ENCODE measurements at places on chromosomes 11 and 22.

- DNase-seq, result no peak
These were observed 79.8 kb downstream of the GRIA4 start for GRCh38 chr11:105689631-105690030.

DNA sequence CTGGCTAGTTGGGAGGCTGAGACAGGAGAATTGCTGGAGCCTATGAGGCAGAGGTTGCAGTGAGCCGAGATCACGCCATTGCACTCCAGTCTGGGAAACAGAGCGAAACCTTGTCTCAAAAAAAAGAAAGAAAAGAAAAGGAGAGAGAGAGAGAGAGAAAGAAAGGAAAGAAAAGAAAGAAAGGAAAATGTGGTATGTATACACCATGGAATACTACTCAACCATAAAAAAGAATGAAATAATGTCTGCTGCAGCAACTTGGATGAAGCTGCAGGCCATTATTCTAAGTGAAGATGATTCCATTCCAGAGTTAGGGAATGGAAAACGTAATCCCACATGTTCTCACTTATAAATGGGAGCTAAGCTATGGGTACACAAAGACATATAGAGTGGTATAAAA lies 30.8 kb downstream of the TTC28 start:
- DNase-seq, result no peak

DNA sequence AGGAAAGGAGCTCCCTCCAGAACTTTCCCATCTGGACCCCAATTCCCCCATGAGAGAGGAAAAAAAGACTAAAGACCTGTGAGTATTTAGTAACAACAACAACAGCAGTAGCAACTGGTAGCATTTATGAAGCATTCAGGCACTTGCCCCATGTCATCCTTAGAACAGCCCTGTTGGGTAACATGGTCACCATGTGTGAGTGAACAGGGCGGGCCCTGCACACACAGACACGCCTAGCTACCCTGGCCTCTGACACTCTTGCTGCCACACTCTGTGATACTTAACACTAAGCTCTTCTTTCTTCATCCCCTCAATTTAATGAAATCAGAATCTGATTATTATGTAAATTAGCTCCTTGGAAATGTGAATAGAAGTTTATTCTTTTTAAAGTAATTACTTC lies 26.1 kb upstream of the SLC25A18 start:
- no peak for DNase-seq

- DNase-seq, result no peak
These were observed 814.5 kb downstream of the OPCML start for GRCh38 chr11:132717824-132718223.

DNA sequence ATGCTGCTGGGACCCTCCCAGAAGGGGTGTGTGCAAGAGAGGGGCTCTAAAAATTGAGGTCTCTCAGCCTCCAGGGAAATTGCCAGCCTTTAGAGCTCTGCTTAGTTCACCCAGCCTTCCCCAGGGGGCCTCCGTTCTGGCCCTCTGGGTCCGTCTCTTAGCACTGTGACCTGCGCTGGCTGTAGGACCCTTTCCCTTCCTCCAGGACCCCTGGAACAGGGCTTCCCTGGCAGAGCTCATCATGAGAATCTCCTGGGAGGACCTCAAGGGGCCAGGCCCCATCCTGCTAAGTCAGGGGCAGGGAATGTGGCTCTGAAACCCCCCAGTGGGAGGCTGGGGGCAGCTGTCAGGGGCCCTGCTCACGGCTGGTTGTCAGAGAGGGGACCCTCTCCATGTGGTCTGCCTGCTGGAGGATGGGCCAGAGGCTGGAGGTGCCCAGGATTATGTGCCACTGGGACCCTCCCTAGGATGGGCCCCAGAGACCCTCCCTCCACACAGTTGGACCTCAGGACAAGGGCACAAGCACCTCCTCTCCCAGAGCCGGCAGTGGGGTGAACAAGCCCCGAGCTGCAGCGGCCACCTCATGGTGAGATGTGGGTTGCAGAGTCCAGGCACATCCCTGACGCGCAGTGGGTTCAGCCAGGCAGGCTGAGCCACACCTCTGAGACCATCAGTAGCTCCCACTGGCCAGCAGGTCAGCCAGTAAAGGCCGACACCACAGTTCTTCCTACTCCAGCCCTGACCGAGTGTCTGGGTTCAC lies 27.1 kb upstream of the GAL start:
- DNase-seq, result no peak

DNA sequence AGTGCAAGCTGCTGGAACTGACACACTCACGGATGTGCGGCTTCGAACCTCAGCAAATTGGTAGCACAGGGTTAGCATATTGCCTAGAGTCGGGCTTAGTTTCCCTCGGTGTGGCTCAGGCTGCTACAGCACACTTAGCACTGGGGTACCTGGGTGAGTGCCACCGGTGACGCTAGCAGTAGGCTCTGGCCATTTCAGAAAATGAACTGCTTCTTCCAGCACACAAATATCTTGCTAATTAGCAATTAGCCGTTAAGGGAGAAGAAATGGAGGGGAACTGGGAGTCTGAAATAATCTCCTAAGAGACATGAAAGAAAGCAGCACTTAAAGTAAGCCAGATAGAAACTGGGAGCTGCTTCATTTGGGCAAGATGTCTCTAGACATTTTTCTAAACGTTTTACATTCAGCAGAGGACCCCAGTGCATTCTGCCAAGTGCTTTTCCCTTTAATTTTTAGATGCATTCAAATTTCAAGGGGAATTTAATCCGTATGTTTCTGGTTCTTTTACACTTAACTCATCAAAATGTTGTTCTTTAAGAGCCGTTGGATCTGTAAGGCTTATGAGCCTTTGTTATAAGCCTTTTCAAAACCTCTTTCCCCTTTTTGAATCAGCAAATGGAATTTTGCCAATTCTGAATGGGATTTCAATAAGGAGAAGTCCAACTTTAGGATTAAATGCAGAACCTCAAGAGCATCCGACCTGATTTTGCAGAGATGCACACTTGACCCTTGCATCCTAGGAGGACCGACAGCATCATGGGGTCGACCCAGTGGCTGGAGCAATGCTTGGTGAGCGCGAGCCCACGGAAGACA lies 708.1 kb downstream of the NTM start:
- DNase-seq, result no peak

GRCh38 chr22:23512348-23512705 lies 67.8 kb downstream of the IGLL1 start:
- DNase-seq, result no peak

- no peak for DNase-seq
These were observed 2.8 kb upstream of the CLCF1 start for GRCh38 chr11:67376063-67376820.

GRCh38 chr11:57432714-57433163 lies 5.8 kb upstream of the SLC43A3 start:
- no peak for DNase-seq

GRCh38 chr11:72204886-72205285 lies 11.7 kb upstream of the FOLR2 start:
- no peak for DNase-seq

DNA sequence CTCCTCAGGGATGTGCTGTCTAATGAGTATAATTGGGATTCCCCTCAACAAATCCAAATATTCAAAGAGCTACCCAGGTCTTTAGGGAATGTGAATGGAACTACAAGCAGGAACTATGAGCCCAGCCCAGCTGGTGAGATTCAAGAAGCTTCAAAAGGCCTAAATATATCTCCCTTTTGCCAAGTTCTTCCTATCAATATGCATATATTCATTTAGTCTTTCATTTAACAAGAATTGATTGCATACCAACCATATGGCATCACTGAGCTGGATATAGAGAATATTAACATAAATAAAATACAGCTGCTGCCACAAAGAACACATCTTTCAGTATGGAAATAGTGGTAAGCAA lies 58.9 kb upstream of the PRSS23 start:
- no peak for DNase-seq

- no peak for DNase-seq
These were observed 6.0 kb upstream of the PAK1 start for GRCh38 chr11:77479746-77480352.

DNA sequence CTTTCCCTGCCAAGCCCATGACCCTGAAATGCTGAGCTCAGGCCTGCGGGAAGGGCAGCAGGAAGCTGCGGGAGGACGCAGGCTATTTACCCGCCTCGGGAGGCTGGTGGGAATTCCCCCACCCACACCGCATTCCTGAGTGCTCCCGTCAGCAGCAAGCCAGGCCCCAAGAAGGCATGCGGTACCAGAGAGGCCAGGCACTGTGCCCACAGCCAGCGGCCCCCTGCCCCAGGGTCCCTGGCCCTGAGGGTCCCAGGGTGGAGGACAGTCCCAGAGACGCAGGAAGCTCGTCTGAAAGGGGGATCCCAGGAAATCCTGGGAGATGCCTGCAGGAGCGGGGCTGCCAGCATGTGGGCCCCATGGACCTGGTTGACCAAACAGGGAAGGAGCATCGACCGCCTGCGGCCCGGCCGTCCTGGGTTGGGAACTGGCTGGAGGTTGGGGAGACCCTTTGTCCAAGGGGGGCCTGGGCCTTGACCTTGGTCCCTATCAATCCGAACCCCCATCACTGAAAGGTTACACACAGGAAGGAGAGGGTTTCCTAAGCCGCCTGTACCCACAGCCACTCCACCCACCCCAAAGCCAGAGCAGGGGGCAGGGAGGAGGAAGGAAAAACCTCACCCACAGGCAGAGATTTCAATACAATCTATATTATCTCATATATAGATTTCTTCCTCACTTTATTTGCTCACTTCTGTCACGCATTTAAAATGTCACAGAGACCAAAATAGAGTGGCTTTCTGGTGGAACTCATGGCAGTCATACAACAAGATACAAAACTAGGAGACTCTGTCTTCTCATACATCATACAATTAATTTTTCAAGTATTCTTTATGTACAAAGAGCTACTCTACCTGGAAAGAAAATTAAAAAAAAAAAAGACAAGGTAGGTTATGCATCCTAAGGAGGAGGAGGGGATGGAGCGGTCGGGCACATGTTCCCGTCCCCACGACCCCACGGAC lies 17.1 kb downstream of the MAFF start:
- no peak for DNase-seq

DNA sequence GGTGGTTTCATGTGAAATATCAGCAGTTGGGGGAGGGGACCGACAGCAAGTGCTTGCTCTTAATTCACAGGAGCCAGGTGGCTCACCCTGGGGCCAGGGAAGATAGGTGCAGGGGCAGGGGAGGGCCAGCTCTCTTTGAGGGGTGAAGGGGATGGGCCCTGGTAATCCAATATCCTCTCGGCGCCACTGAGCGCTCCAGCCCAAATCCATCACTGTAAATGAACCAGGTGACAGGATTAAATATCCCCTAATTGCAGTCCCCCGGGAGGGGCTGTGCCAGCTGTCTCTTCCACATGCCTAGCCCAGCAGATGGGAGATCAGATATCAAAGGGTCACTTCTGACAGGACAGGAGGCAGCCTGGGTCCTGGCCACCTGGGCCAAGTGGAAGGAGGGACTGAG lies 531.8 kb upstream of the CADM1 start:
- DNase-seq, result no peak

- no peak for DNase-seq
These were observed 131.1 kb downstream of the RASSF10 start for GRCh38 chr11:13140028-13140870.

DNA sequence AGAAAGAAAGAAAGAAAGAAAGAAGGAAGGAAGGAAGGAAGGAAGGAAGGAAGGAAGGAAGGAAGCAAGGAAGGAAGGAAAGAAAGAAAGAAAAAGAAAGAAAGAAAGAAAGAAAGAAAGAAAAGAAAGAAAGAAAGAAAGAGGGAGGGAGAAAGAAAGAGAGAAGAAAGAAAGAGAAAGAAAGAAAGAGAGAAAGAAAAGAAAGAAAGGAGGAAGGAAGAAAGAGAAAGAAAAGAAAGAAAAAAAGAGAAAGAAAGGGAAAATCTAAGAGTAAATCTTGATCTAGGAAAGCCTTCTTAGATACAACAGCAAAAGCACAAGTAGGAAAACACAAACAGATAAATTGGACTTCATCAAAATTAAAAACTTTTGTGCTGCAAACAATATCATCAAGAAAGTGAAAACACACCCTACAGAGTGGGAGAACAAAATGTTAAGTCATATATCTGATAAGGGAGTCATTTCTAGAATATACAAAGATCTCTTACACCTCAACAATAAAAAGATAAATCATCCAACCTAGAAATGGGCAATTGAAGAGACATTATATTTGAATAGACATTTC lies 116.8 kb upstream of the FGF3 start:
- DNase-seq, result no peak

- no peak for DNase-seq
These were observed 45.0 kb upstream of the NNMT start for GRCh38 chr11:114250993-114251814.

DNA sequence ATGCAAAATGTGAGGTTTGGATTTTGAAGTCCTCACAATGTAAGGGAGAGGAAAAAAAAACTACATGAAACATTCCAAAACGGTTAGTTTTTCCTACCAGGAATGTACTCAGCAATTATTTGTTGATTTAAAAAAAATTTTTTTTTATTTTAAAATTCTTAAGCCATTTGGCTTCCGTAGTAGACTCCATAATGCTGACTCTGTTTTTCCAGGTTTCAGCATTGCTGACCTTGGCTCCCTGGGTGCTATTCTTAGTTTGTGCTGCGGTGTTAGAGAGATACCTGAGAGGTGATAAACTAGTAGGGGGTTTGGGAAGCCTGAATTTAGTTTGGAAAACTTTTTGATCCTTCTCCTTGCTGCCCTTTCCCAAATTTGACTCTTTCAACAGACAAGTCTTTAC lies 10.6 kb downstream of the STT3A start:
- no peak for DNase-seq

GRCh38 chr22:29233277-29233877 lies 27.7 kb downstream of the EMID1 start:
- DNase-seq, result no peak

DNA sequence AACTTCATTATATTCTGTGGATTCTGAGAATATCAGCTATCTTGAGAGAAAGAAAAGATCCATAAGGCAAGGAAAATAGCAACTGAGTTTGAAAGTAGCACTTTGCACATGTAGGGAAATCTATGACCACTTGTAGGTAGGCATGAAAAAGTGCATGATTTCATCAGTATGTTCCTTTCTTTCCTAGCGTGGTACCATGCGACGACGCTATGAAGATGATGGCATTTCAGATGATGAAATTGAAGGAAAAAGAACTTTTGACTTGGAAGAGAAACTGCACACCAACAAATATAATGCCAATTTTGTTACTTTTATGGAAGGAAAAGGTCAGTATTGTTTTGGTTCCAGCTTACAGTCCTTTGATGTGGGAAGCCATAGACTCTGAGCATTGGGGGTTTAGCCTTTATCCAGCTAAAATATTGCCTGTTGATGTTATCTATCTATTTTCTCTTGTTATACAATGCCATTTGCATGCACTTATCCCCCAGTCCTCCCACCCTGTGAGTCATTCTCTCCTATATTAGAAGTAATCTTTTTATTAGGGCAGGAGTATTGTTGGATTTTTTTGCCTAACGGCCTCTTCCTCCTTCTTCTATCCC lies 60.9 kb downstream of the KDM2A start:
- DNase-seq, result no peak
